ENCODE measurements at places on chromosomes 5 and 9. TPM values are rescaled to one million over a fixed set of nuclear protein-coding genes. Genes with fewer than 3 reads are reported as not detected.

ZDHHC11 gene
- total RNA-seq: not detected

DNA sequence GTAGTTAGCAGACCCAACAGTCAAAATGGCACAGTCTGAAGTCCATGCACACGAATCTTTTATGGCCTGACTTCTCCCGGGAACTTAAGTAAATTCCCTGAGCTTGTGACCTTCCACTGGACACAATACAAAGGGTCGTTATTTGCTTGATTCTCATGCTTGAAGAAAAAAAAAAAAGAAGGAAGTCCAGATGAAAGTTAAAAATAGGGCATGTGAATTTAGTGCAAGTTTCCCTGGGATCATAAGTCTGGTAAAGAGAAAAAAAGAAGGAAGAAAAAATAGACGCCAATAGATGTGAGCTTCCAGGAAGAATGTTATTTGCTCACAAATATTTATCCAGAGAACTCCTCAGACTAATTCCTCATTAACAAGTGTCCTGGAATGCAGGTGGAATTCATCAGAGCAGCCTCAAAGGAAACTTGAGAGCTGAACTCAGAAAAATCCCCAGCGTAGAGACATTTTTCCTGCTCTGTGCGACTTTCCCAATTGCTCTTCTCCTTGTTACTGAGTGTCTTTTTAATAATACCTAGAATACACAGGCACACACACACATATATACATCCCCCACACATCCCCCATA, 616.3 kb downstream of the EBF1 start:
- DNase-seq: no peak

- peak; percentile 78 for DNase-seq
These were observed 54.9 kb downstream of the COL15A1 start for GRCh38 chr9:98998441-98999151.

SOX30 gene
- total RNA-seq: 5.8 TPM

DNA sequence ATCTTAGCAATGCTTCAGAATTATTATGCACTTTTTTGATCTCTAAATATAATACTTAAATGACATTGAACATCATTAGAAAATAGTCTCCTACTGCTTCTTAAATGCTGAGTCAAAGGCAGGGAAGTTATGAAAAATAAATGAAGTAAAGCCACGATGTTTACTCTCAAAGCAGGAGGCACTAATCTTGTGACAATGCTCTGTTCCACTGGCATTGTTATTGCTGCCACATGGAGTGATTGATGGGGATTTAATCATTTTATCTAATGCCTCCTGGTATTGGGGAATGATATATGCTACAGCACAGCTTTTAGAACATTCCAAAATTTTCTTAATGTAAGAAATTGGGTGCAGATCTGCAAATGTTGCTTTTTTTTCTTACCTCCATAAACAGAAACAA, 1655.4 kb upstream of the NUDT12 start:
- no peak for DNase-seq

NUTM2F gene
- total RNA-seq: not detected

DNA sequence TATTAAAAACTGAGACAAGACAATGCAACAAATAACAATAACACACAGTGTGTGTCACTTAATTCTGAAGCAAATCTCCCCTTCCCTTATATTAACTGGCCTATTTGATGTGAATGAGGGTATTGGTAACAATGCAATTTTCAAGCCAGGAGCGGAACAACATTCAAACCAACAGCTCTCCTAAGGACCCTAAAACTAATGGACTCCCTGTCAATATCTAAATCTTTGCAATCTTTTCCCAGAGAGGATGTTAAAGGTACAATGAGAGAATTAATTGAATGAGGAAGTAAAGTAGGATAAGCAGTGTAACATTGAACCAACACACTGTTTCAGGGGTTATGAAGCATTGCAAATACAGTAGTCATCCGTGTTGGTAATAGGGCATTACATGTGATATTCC, 311.7 kb downstream of the HTR1A start:
- DNase-seq: no peak

RASGEF1C gene
- total RNA-seq: not detected

DNA sequence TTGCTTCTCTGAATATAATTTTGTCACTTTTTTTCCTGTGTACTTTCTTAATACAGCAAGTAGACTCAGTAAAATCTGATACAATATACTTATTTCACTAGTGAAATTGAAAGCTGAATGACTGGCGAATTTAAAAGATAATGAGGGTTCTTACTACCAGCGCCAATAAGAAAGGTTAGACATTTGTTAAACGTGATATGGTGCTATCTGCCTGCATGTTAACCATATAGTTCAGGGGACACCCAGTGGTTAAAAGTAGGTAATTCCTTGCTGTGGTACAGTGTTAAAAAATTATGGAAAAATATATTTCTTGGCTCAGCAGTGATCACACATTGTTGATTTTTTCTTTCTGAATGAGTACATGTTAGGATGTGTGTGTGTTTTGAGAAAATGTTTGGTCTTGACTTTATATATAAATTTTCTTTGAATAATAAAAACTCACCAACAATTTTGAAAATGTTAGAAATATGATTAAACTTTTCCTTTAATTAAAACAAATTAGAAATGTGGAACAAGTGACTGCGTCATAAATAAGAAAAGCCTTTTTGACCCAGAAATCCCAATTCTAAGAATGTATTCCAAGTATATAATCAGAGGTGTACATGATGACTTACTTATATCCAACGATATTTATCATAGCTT, 25.8 kb downstream of the CAST start:
- DNase-seq: no peak

CDX1 gene
- total RNA-seq: 1.8 TPM

DNA sequence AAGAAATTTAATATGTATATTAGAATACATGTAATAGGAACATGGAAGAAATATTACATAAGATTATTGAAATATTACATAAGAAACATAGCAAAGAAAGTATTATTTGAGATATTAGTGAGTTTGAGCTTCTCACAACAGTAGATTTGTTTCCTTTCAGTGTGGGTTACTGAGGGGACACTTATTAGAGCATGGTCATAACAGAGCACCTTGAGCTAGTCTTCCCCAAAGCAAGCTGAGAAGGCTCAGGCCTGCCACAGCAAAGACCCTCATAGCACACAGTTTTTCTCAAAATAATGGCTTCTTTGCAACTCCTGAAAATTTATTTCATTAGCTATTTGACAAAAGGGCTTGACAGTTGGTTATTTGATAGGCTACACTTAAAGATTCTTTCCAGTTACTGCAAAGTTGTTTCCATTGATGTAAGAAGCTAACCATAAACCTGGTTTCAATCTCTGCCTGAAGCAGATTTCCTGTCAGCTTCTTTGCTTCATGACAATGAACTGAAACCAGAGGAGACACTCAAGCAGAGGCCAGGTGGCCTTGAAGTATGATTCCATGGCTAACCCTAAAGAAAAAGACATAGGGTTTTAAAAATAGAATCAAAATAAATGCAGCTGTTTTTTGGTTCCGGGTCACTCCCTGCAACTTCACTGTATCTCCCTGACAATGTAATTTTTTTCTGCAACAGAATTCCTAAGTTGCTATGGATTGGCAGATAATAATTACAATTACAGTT, 68.6 kb downstream of the ERMP1 start:
- no peak for DNase-seq

DNA sequence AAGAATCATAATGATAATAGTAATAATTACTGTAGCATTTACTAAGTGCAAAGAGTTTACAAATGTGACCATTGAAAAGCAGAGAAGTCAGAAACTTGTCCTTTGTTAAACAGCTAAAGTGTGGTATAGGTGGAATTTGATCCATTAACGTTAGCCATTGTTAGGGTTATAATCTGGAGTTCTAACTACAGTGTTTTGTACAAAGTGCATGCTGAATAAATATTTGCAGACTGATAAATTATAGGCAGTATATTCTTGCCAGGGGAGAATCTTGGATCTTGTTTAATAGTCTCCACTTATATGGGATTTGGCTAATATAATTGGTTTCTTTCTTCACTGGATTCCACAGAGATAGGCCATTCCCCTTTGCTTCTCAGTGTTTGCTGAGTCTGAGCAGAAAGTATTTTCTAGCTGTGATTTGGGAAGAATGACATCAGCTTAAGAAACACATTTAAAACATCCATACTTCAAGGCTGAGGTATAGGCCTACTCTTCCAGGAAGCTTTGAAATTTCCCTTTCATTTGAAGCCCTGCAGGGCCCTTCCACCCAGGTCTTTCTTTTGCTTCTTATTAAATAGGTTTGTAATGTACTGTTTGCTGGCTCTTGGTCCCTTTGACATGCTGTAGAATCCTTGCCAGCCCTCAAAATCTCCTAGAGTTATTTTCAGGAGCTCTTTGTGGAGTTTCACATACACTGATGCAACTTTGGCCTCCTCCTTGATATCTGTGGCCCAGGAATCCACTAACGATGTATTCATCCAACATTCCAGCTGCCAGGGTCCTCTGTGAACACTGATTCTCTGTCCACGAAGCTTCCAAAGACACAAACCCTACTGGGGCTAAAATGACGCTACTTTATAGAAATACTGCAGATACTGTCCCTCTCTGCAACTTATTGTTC, 51.4 kb downstream of the ATP10B start:
- DNase-seq: no peak

All from SJSA1 (cell line).